Stimulated activated CD8-positive, alpha-beta memory T cell treated with anti-CD3 and anti-CD28 coated beads, Interleukin-4, amount 100 ng/mL, for 1 hour (primary cell): ENCODE measurements at places on chromosomes 6 and 20.

DNA sequence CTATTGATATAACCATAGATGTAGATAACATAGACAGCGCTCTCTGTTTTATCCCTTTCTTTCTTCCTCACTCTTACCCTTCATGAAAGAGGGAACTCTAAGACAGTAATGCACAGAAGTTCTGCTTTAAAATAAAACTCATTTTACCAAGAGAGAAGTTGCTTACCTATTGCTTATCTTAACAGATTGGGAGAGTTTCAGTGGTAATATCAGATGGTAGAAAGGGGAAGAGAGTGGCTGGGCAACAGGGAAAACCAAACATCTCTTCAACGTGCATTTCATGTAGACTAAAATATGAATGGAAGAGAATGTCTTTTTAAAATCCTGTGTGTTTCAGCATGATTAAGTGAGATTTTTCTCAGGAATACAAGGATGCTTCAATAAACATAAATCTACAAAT, 45.3 kb upstream of the SIRPG start:
- no peak for DNase-seq

- DNase-seq: no peak
Observed at GRCh38 chr20:63219447-63219821, 3.5 kb upstream of the YTHDF1 start.

GRCh38 chr6:91328241-91328640, 741.4 kb upstream of the MAP3K7 start:
- no peak for DNase-seq

DNA sequence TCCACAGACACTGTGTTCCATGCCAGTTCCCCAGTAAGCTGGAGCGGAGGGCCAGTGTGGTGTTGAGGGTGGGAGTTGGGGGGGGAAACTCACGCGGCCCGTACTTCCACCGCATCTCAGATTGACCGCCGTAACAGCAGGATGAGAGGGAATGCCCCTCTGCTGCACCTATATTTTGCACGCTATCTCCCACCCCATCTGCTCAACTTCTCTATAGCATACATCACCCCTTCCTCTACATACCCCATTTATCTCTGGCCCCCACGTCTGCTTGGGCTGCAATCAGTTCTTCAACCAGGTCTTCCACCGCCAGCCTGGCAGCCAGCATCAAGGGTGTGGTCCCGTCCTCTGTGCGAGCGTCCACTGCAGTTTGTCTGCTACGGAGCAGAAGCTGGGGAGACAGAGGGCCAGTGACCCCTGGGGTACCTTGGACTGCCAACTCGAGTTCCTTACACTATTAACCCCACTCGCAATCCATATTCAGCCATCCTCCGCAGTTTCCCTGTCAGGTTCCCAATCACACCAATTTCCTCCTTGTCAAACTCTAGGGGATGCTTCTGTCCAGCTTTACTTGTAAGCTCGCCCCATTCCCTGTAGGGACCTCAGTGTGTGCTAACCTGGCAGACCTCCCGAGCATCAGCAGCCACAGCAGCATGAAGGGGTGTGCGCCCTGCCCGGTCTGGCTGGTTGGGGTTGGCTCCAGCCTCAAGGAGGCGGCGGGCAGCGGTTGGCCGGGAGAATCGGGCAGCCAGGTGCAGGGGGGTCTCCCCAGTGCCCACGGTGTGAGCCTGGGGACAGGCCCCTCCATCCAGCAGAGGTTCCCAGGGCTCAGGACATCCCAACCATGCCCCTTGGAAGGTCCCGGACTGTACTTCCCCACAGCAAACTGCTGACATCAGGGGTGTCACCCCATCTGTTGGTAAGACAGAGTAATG, 4.5 kb upstream of the GPSM3 start:
- no peak for DNase-seq

DNA sequence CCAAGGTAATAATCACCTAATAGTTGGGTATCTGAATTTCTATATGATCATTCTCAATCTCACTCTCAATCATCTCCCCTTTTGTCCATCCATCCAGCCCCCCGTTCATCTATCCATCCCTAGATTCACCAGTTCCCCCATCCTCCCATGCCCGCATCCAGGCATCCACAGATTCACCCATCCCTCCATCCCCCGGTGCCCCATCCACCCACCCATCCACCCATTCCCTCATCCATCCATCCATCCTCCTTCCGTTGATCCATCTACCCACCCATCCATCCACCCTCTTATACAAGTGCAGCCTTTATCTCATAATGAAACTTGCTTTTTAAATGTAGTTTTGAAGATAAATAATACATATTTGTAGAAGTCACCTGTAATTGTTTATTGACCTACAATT, 76.5 kb downstream of the EYA4 start:
- no peak for DNase-seq

- DNase-seq: no peak
Observed at GRCh38 chr20:9506280-9506821, 8.0 kb upstream of the LAMP5 start.

GRCh38 chr6:62445521-62445920, 159.5 kb upstream of the KHDRBS2 start:
- no peak for DNase-seq
